Activated T-helper 1 cell treated with anti-CD3 and anti-CD28 coated beads, Interleukin-12 subunit alpha, Interleukin-12 subunit beta, Interleukin-2, Interleukin-4 antibody, amounts not matched to agents 30 ng/mL and 10 ng/mL and 1 ng/mL, durations not matched to agents 14 hours and 24 hours and 36 hours (primary cell): ENCODE measurements at places on chromosomes 5 and 9. TPM values are rescaled to one million over a fixed set of nuclear protein-coding genes. Genes with fewer than 3 reads are reported as not detected.

The ZBED3 gene
- 0.49 and 1.0 TPM in 2 replicates for total RNA-seq

The SLC6A3 gene
- total RNA-seq, result not detected in 2 replicates

The TIMD4 gene
- 24.5 and 27.3 TPM in 2 replicates for total RNA-seq

The SUSD3 gene
- total RNA-seq, result 31.7 and 33.2 TPM in 2 replicates

The FBLL1 gene
- 0.13 TPM in 1 of 2 replicates, not detected in the other for total RNA-seq

The PDE6A gene
- total RNA-seq, result not detected in 2 replicates

The C9orf50 gene
- not detected in 2 replicates for total RNA-seq

The SLCO6A1 gene
- not detected in 2 replicates for total RNA-seq

The FABP6 gene
- not detected in 2 replicates for total RNA-seq

The PCDHB10 gene
- not detected in 2 replicates for total RNA-seq

The MYOT gene
- not detected in 2 replicates for total RNA-seq

The DDX4 gene
- 0.12 TPM in 1 of 2 replicates, not detected in the other for total RNA-seq

DNA sequence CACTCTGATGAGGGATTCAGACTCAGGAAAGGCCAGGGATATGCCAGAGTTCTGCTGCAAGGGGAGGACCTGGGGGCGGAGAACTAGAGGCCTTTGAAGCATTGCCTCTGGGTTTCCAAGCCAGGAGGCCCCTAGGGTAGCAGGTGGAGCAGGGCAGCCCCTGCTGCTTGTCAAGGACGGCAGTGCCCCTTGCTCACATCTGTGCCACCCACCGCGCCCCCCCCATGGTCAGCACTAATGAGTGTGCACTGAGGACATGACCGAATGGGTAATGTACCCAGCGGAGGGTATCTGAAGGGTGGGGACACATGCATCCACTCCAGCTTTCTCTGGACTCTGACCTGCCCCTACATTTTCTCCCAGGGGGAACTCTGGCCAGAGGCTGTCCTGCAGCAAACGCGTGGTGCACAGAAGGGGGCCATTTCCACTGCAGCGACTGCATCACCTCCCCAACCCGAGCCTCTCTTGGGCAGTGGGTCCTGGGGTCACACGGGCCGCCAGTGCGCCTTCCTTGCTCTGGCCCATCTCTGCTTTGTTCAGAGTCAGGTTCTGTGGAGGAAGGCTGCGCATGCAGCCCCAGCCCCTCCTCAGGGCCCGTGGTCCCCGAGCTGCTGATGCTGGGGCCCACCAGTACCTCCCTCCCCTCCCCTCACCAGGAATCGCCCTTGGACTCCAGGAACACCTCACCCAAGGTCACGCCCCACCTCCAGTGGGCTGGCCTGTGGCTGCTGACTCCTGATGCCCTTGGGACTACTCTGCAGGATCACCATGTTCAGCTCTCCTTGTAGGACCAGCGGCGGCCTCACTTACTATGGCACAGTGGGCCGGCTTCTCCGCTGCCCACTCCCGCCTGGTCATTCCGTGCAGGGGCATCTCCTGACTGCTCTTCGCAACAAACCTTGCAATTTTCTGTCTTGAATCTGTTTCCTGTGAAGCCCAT is 31.2 kb downstream of the STC2 start:
- H3K27ac ChIP-seq, result no peak overlapping the region
- no peak overlapping the region for H3K4me3 ChIP-seq
- no peak for DNase-seq
- H3K4me1 ChIP-seq, result peaks cover 15% of the 10 kb centered on the region
- H3K36me3 ChIP-seq, result peaks cover 1% of the 10 kb centered on the region

- no peak for DNase-seq
- peak overlapping the region; percentile 98 for H3K27ac ChIP-seq
- peaks cover 81% of the 10 kb centered on the region for H3K4me1 ChIP-seq
- peaks cover 10% of the 10 kb centered on the region for H3K36me3 ChIP-seq
- no peaks in the 10 kb centered on the region for H3K27me3 ChIP-seq
These were observed 11.9 kb downstream of the OTULINL start for GRCh38 chr5:14593326-14594021.

- peak overlapping the region; percentile 79 for H3K27ac ChIP-seq
- peak overlapping the region; percentile 97 for H3K4me3 ChIP-seq
These were observed 832 bp downstream of the LMBRD2 start for GRCh38 chr5:36150676-36151433.

DNA sequence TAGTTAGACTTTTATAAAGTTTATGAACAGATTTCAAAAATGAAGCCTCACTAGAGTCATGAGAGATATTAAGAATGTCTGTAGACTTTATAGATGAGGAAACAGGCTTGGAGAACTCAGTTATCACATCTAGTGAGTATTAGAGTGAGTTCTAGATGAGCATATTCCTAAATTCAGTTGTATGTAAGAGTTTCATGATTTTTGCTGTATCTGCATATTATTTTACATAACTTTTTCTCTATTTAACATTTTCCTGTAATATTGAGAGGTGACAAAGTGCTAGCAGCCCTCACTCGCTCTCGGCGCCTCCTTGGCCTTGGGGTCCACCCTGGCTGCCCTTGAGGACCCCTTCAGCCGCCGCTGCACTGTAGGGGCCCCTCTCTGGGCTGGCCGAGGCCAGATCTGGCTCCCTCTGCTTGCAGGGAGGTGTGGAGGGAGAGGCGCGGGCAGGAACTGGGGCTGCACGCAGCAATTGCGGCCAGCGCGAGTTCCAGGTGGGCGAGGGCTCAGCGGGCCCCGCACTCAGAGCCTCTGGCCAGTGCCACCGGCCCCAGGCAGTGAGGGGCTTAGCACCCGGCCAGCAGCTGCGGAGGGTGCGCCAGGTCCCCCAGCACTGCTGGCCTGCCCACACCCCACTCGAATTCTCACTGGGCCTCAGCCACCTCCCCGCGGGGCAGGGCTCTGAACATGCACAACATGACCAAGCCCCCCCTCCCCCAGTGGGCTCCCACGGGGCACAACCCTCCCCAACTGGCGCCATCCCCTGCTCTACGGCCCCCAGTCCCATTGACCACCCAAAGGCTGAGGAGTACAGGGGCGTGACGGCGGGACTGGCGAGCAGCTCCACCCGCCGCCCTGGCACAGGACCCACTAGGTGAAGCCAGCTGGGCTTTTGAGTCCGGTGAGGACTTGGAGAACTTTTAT is 182.1 kb downstream of the TLE1 start:
- H3K4me1 ChIP-seq, result no peaks in the 10 kb centered on the region
- no peak overlapping the region for H3K27ac ChIP-seq
- no peak overlapping the region for H3K4me3 ChIP-seq
- no peak for DNase-seq

- no peaks in the 10 kb centered on the region for H3K36me3 ChIP-seq
- H3K27ac ChIP-seq, result no peak overlapping the region
- no peak for DNase-seq
- no peak overlapping the region for H3K4me3 ChIP-seq
- peaks cover 5% of the 10 kb centered on the region for H3K27me3 ChIP-seq
These were observed 5.8 kb downstream of the DCANP1 start for GRCh38 chr5:135441350-135441831.

GRCh38 chr5:120405286-120405864 is 58.7 kb upstream of the PRR16 start:
- H3K4me1 ChIP-seq, result no peaks in the 10 kb centered on the region
- DNase-seq, result no peak
- no peak overlapping the region for H3K27ac ChIP-seq

DNA sequence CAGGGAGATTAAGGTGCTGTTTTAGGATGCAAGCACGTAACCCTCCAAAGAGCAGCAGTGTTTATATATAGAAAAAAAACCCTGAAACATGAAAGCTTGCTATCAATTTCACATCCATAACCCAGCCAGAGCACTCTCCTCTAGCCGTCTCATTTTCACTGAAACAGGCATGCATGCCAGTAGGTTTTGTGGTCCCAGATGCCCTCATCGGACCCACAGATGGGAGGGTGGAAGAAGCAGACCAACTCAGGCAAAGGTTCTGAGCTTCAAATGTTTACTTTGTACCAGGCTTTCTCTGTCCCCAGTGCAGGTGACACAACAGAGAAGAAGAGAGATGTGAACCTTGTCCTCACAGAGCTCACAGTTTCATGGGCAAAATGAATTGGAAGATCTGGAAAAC is 127.4 kb upstream of the ATP10B start:
- no peak overlapping the region for H3K4me3 ChIP-seq
- H3K4me1 ChIP-seq, result no peaks in the 10 kb centered on the region
- DNase-seq, result no peak
- H3K27me3 ChIP-seq, result no peaks in the 10 kb centered on the region

DNA sequence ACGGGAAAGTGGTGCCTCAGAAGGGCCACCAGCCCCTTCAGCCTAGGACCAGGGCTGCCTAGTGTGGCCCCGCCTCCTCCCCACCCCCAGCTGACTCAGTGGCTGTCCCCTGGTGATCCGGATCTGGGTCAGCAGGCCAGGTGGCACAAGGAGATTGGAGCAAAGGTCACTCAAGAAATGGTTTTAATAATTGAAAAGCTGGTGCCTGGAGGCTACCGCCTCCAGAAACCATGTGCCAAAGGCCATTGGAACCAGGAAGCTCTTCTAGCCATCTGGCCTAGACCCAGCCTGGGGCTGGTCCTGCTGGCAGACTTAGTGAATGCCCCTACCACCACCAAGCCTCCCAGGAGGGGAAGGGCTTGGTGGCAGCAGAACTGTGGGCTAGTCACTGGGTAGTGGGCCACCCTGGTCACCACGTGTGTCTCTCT is 1.5 kb downstream of the ST6GALNAC4 start:
- peak overlapping the region; percentile 84 for H3K4me3 ChIP-seq
- H3K27ac ChIP-seq, result peak overlapping the region; percentile 89
- H3K27me3 ChIP-seq, result no peaks in the 10 kb centered on the region
- peaks cover 16% of the 10 kb centered on the region for H3K36me3 ChIP-seq

- H3K4me3 ChIP-seq, result no peak overlapping the region
- no peaks in the 10 kb centered on the region for H3K4me1 ChIP-seq
- H3K27me3 ChIP-seq, result no peaks in the 10 kb centered on the region
- H3K36me3 ChIP-seq, result no peaks in the 10 kb centered on the region
- no peak overlapping the region for H3K27ac ChIP-seq
These were observed 76.5 kb downstream of the COL27A1 start for GRCh38 chr9:114231719-114232449.

DNA sequence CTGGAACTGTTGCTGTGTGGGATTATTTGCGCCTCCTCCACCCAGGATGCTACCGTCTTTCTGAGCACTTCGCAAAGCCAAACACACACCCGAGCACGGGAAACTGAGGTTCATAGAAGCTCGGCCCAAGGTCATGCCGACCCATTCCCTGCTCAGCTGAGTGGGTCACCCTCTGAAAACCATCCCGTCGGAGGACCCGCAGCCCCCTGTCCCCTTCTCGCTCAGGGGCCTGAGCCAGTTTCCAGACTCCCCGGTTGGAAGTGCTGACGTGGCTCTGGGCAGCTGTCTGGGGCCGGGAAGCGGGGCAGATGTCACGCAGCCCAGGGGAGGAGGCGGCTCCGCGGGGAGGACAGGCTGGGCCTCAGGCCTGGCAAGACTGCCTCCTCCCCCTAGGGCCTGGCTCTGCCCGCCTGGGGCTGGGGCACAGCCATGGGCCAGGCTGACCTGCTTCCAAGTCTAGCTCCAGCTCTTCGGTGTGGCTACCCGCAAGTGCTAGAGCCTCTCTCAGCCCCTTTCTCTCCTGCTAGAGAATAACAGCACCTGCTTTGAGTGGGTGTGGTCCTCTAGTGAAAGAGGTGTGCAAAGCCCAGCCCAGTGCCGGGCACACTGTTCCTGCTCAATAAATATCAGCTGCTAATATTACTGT is 9.9 kb upstream of the CXXC5 start:
- H3K4me3 ChIP-seq, result no peak overlapping the region
- no peak overlapping the region for H3K27ac ChIP-seq
- H3K4me1 ChIP-seq, result peaks cover 38% of the 10 kb centered on the region
- no peaks in the 10 kb centered on the region for H3K27me3 ChIP-seq
- peaks cover 9% of the 10 kb centered on the region for H3K36me3 ChIP-seq

- no peak overlapping the region for H3K27ac ChIP-seq
- no peak overlapping the region for H3K4me3 ChIP-seq
- H3K4me1 ChIP-seq, result peaks cover 9% of the 10 kb centered on the region
- peaks cover 3% of the 10 kb centered on the region for H3K27me3 ChIP-seq
These were observed 8.2 kb downstream of the SLC45A2 start for GRCh38 chr5:33976307-33976706.

GRCh38 chr9:6922680-6923079 is 164.9 kb downstream of the KDM4C start:
- no peak overlapping the region for H3K27ac ChIP-seq
- H3K4me1 ChIP-seq, result peaks cover 21% of the 10 kb centered on the region
- H3K36me3 ChIP-seq, result peaks cover 17% of the 10 kb centered on the region
- no peak for DNase-seq

- no peak overlapping the region for H3K4me3 ChIP-seq
- H3K36me3 ChIP-seq, result no peaks in the 10 kb centered on the region
- no peaks in the 10 kb centered on the region for H3K27me3 ChIP-seq
These were observed 242.5 kb downstream of the BNC2 start for GRCh38 chr9:16627967-16628366.

DNA sequence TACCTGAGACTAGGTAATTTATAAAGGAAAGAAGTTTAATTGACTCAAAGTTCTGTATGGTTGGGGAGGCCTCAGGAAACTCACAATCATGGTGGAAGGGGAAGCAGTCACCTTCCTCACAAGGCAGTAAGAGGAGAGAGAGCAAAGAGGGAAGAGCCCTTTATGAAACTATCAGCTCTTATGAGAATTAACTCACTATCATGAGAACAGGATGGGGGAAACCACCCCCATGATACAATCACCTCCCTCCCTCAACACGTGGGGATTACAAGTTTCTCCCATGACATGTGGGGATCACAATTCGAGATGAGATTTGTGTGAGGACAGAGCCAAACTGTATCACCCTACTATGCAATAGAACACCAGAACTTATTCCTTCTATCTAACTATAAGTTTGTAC is 27.9 kb downstream of the CD274 start:
- H3K27me3 ChIP-seq, result peaks cover 2% of the 10 kb centered on the region
- H3K4me3 ChIP-seq, result no peak overlapping the region
- no peak for DNase-seq

- H3K36me3 ChIP-seq, result no peaks in the 10 kb centered on the region
- no peak overlapping the region for H3K4me3 ChIP-seq
- H3K4me1 ChIP-seq, result no peaks in the 10 kb centered on the region
These were observed 9.1 kb downstream of the TYRP1 start for GRCh38 chr9:12702160-12702758.

DNA sequence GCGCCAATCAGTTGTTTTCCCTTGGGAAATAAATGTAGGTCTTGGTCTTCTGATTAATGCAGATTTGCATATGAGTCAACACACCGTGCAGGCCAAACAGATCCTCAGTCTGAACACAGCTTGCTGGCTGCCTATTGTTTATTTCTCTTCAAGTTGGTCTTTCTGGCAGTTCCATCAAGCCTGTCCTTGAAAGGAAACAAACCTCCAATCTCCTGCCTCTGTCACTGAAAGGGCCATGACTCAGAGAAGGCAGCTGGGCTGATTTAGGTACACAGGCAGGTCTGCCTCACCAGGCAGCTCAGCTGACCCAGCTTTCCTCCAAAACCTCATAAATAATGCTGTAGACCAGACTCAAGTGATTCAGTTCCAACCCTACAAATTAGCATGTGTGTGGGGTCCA is 175.9 kb downstream of the MAN2A1 start:
- DNase-seq, result no peak
- peaks cover 63% of the 10 kb centered on the region for H3K36me3 ChIP-seq
- H3K4me3 ChIP-seq, result no peak overlapping the region
- H3K4me1 ChIP-seq, result peaks cover 51% of the 10 kb centered on the region
- H3K27me3 ChIP-seq, result no peaks in the 10 kb centered on the region
- H3K27ac ChIP-seq, result peak overlapping the region; percentile 32

- H3K36me3 ChIP-seq, result no peaks in the 10 kb centered on the region
- no peak overlapping the region for H3K27ac ChIP-seq
These were observed 101.1 kb downstream of the APBA1 start for GRCh38 chr9:69571032-69571431.
